ENCODE measurements at places on chromosomes 1 and 21.

GRCh38 chr1:160560045-160560705 is 19.1 kb downstream of the CD84 start:
- DNase-seq = no peak

GRCh38 chr1:19682257-19682656 is 17.6 kb downstream of the HTR6 start:
- DNase-seq = no peak

- no peak for DNase-seq
These were observed 719.4 kb upstream of the PTBP2 start for GRCh38 chr1:96002201-96002600.

- no peak for DNase-seq
These were observed 21.3 kb upstream of the RNU1-4 start for GRCh38 chr1:16718908-16719533.

GRCh38 chr1:44672254-44672955 is 1.9 kb downstream of the TMEM53 start:
- DNase-seq = no peak

GRCh38 chr1:233959102-233959501 is 54.6 kb downstream of the SLC35F3 start:
- DNase-seq = no peak

DNA sequence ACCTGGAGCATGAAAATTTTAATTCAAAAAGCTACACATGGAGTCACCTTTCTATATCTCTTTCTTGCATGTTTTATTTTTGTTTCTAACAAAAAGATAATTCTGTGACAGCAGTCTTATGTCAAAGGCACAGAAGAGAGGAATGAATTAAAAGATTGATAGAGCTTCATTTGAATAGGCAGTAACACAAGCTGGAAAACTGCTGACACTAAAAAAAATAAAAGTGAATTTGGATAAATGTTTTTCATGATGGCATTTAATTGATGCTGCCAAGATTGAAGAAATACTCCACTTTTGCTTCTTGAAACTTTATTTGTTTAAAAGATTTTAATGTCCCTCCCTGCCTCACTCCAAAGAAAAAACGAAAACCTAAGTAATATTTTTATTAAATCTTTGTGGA is 887.4 kb downstream of the PLA2G4A start:
- DNase-seq = no peak

DNA sequence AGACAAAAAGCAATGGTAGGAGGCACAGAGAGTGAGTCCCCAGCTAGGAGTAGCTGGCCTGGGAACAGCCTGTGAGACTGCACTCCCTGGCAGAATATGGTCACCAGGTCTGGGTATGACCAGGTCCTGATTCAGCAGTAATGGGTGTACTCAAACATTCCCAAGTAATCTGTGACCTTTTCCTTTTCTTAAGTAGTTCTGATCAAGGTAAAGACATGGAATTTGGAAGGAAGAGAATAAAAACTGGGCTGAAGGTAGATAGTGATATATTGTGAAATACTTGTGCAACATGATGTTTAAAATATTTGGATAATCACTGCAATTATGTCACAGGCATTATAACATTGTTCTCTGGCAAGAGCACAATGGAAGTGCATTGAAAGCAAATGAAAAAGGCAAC is 147.2 kb upstream of the DPYD start:
- no peak for DNase-seq

DNA sequence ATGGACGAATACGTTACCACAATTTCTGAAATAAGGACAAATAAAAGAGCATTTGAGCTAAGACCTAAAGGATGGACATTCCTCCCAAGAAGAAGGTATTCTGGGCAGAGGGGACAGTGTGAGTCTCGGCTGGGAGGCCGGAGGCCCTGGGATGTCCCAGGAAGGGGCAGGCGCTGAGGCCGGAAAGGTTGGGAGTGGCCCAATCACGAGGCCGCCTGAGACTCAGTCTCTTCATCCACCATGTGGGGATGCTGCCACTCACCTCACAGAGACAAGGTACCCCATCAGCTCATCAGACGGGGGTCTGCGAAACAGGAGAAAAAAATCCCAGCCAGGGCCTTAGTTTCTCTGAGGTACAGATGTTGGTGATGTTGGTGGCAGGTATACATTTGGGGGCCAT is 24.3 kb upstream of the LAPTM5 start:
- DNase-seq = no peak

- no peak for DNase-seq
These were observed 37.6 kb upstream of the CAMTA1 start for GRCh38 chr1:6747674-6748073.

DNA sequence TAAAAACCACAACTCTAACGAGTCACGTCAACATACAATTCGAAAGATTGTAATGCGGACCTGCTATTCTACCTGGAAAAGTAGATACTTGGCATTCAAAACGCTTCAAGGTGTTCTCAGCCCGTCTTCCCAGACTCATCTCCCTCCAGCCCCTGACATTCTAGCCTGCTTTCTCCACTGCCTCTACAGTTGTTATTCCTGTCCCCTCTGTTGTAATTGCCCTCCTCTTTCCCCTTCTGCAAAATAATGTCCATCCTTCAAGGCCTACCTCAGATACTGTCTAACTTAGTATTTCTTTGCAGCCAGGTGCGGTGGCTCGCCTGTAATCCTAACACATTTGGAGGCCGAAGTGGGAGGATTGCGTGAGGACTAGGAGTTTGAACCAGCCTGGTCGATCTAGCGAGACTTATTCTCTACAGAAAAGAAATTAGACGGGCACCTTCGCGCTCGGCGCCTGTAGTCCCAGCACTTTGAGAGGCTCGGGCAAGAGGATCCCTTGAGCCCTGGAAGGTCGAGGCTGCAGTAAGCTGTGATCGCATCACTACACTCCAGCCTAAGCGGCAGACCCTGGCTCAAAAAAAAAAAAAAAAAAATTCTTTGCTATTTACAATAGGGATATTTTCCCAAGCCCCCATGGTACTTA is 756 bp upstream of the RBM34 start:
- DNase-seq = no peak

GRCh38 chr1:40894455-40894854 is 32.3 kb upstream of the CITED4 start:
- DNase-seq = no peak

- no peak for DNase-seq
These were observed 170.7 kb downstream of the NR5A2 start for GRCh38 chr1:200198236-200198635.

GRCh38 chr1:103112546-103112945 is 4.2 kb upstream of the COL11A1 start:
- no peak for DNase-seq

DNA sequence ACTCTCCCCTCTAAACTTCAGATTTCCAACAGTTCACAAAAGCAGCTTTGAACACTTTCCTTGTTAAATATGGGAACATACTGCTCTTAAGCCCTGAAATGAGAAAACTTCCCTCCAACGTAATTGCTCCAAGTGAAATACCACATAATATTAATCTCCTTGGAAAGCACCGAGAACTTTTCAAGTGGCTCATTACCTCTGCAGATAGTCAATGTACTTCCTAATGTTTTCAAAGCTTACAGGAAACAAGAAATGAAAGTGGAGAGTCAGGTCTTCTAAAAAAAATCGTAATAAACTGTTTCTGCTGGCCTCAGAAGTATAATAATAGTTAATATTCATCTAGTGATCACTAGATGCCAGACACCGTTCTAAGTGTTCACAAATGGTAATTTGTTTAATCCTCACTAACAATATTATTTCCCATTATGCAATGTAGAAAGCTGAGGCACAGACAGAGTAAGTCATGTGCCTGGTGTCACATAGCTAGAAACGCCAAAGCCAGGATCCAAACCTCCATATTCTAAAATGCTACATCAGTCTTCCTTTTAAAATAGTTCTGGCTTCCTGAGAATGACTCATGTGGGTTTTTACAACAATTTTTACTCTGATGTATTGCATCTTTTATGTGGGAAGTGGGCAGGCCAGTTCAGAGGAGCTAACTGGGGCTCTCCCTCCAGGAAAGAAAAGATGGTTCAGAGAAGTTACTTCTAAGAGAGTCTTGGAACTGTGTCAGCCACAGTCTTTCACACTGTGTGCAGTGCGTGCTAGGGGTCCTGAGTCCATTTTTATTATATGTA is 177.2 kb downstream of the PLPPR4 start:
- no peak for DNase-seq

DNA sequence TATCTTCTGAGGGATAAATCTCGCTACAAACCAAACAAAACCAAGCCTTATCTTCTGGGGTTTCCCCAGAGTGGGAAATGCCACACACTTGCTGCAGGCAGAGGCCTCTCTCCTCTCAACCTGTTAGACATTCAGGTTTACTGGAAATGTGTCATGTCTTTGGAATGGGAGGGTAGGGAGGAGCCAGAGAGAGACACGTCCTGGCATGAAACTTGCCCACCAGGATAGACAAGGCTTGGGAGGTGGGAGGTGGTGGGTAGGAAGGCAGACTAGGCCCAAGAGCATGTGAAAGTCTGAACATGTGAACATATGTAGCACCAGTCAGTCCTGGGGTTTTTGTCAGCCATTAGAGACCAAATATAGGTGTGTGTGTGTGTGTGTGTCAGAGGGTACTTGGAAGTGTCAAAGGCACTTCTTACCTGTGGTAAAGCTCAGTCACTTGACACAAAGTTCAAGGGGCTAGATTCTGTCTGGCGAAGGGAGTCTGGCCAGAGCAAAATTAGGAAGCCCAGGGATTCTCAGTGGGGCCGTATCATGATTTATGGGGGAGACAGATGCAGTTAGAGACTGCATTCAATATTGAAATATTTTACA is 32.4 kb upstream of the PIGC start:
- DNase-seq = no peak

GRCh38 chr1:173406783-173407230 is 70.3 kb upstream of the PRDX6 start:
- no peak for DNase-seq

- DNase-seq = no peak
These were observed 4.4 kb downstream of the ATP1B1 start for GRCh38 chr1:169110689-169111447.

- DNase-seq = no peak
These were observed 2.8 kb downstream of the PHGDH start for GRCh38 chr1:119714583-119714982.

DNA sequence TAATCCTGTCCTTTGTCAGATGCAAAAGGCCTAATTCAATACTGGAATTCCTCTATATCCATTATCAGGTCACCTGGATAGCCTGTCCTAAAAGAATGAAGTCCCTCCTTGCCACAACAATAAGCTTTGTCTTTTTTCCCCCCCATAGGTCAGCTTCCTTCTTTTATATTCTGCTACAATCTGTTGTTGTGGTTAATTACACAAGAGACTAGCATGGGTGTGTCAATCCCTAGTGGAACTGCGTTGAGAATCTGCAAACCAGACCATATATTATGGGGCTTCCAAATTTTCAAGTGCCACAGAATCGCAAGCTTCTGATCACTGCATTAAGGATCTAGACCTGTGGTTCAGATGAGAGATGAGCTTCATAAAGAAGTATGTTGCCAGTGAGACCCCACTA is 349.6 kb downstream of the SMYD3 start:
- no peak for DNase-seq

DNA sequence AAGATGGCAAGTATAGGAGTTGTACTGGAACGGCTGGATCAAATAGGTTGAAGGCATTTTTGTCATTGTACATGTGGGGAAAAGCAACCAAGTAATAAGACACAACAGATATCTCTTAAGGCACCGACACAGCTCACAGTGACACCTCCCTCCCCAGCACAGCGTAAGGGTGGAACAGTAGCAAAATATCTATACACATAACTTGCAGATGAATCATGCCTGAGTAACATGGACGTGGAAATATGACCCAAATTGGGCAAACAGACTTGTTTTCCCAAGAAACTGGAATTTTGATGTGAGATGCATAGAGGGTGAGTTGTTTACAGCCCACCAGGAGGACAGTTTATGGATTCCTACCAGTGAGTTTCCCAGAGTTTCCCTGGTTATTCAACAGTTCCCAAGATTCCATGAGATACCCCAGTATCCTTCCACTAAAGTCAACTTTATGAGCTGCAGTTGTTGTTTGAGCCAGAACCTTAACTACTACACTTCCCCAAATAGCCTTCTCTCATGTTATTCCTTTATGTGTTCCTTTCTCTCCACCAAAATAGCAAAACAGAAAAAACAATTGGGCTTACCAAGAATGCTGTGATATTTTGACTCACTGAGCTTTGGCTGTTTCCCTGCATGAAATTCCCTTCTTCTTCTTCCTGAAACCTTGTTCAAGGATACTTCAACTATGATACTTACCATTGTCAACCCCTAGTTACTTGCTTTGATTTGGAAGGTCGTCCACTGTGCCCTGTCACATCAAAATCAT is 7.1 kb upstream of the DR1 start:
- no peak for DNase-seq

DNA sequence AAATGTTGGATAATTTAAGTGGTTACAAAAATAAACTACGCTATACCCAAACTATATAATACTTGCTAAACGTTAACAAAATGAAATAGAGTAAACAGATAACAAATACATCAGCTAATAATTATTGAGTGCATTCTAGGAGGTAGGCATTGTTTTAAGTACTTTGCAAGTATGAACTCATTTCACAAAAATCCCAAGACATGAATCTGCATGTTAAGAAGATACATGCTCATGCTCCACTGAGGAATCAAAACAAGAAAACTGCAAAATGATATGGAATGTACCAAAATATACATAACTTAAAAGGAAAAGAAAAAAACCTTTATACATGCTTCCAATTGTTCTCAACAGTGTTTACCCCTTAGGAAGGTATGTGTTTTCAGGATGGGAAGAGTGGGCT is 2.5 kb downstream of the FRRS1 start:
- no peak for DNase-seq

DNA sequence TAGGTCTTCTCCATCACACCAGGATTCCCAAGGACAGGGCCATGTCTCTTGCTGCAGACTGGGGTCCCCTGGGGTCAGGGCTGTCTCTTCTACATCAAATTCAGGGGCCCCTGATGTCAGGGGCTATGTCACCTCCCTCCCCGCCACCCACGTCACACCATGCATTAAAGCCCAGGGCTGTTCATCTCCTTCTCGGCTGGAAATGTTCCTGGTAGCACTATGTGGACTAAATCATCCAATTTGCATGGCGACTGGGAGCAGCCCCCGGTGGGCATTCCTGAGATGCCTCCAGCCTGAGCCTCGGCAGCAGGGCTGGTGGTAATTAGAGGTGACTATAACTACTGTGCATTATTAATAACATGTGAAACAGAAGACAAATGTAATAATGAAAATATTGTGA is 151.7 kb upstream of the HMGB4 start:
- DNase-seq = no peak

GRCh38 chr1:209710093-209710492 is 5.4 kb downstream of the HSD11B1 start:
- DNase-seq = no peak

GRCh38 chr1:107821340-107821739 is 143.6 kb downstream of the VAV3 start:
- DNase-seq = no peak
